Heart right ventricle (tissue), 16 donors: ENCODE measurements at places on chromosomes 5 and 9.

DNA sequence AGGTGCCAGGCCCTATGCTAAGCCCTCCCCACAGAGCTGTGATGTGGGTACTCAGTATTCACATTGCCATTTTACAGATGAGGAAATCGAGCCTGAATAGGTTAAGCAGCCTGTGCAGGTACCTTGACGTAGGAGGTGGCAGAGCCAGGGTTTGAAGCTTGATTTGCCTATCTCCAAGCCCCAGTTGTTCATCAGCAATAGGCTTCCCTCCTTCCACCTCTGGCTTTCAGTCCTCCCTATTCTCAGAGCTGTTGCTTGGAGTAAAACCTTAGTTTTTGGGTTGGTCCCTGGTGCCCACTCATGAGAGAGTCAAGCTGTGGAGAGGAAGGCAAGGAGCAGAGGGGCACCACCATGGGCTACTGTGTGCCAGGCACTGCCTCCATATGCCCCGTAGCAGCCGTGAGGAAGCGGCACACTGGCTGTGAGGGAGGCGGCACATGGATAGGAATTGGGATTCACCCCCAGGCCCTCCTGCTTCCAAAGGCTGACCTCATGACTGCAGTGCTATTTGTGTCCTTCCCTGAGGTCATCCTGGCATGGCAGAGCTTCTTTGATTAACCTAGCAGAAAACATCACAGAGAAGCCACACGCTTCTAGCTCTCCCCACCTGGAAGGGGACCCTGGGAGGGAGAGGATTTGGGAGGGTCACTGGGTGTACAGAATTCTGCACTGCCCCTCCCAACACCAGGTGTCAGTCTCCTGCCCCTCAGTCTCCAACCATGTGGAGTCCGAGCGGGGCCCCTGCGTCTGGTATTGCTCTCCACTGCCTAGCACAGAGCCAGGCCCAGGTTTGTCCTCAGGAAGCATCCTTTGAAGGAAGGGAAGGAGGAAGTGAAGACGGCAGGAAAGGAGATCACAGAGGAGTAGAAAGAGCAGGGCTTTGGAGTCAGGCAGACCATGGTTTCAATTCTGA, 109.8 kb downstream of the RGS3 start:
- DNase-seq: no peak

GRCh38 chr5:136529081-136529480, 163.7 kb upstream of the TRPC7 start:
- no peak for DNase-seq

DNA sequence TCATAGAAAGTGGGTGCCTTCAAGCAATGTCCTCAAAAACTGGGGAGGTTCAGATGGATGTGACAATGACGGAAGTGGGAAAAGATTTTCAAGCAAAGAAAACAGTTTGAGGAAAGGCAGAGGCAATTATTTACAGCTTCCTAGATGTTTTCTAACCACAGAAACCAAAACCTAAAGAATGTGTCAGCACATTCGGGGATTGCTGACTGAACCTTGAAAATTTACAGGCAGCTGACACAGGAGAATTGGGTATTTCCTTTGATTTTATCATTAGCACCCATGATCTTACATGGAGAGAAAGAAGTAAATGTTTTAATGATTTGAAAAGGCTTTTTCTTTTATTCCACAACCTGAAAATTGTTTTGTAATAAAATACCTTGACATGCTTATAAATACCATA, 369.0 kb downstream of the ACTL7B start:
- DNase-seq: no peak

DNA sequence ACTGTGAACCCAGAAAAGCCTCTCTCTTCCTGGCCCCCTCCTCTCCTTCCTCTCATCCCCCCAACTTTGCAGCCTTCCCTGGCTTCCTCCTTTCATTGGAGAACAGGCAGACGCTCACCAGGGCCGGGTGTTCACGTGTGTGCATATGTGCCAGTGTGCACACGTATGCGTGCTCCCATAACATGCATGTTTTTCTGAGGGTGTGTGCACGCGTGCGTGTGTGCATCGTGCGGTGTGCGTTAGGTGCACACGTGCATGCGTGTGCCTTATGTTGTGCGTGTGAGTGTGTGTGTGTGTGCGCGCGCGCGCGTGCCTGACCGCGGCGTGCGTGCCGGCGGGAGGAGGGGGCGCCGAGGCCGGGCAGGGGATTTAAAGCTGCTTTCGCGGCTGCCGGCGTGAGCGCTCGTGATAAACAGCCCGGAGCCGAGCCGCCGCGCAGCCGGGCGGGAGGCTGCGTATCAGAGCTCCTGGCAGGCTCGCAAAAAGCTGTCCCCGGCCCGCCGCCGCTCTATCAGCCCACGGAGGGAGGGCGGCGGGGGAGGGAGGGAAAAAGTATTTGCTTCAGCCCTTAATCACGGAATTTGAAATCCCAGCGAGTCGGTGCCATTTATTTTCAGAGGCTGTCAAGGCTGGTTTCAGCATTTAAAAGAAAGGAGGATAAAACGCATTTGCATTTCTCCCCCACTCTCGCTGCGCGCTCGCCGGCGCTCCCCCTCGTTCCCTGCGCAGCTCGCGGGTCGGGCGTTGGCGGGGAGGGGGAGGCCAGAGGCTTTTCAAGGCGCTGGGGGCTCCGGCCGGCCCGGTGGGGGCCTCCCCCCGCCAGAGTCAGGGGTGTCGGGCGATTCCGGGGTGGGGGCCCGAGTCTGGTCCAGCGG, 183.9 kb downstream of the C9orf50 start:
- DNase-seq: peak; percentile 69

GRCh38 chr9:13295556-13295955, 16.1 kb upstream of the MPDZ start:
- no peak for DNase-seq

DNA sequence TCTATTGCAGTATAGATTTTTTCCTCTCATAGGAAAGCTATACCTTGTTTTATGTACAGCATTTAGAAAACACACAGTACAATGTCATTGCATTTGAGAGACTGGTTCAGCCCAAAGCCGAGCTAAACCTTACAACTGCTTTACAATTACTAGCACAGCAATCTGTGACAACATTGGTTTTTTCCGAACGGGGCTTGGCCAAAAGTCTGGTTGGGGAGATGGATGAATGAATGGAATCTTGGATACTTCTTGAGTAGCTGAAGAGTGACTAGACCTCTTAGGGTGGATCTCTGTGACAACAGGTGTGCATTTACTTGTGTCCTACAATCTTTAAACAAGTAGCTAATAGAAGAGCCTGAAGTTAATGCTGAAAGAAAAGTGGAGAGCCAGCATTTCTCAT, 1.2 kb downstream of the SGCD start:
- DNase-seq: no peak

DNA sequence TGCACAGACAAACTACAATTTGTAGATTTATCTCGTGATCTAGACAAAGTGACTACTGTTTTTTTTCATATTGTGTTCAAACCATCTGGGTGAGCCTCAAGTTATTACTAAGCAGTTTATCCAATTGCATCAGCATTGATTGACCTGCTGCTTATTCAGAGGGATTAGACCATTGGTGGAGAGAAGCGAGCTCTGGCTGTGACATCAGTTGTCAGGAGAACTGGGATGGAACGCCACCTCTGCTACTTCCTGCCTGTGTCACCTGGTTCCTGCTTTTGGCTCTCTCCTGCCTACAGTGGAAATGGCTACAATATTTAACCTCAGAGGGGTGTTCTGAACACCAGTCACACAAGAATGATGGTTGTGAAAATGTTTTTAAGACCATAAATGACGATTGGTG, 12.1 kb downstream of the NR4A3 start:
- no peak for DNase-seq

DNA sequence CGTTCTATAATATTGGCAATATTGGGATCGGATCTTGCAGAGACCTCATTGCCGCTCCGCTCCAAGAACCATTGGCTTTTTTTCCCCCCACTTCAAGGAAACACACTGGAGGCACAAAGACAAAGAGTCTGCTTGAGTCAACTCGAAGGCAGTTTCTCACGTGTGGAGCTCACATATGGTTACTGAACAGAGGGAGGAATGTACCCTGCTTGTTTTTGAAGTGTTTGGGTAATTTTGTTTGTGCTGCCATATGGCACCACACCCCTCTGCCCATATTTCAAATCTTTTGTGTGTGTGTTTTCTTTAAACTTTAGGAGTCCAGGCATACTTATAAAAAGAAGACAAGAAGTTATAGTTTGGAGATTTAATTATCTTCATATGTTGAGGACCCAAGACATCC, 595.9 kb downstream of the DTWD2 start:
- DNase-seq: no peak

- no peak for DNase-seq
Observed at GRCh38 chr9:93026640-93027039, 31.9 kb upstream of the SUSD3 start.

- no peak for DNase-seq
Observed at GRCh38 chr5:153671653-153672346, 181.3 kb downstream of the GRIA1 start.

GRCh38 chr5:178324481-178325310, 92.1 kb upstream of the PHYKPL start:
- DNase-seq: no peak

- DNase-seq: no peak
Observed at GRCh38 chr5:74976651-74977050, 75.7 kb downstream of the GCNT4 start.

- DNase-seq: no peak
Observed at GRCh38 chr5:56900395-56900794, 9.0 kb upstream of the SETD9 start.

DNA sequence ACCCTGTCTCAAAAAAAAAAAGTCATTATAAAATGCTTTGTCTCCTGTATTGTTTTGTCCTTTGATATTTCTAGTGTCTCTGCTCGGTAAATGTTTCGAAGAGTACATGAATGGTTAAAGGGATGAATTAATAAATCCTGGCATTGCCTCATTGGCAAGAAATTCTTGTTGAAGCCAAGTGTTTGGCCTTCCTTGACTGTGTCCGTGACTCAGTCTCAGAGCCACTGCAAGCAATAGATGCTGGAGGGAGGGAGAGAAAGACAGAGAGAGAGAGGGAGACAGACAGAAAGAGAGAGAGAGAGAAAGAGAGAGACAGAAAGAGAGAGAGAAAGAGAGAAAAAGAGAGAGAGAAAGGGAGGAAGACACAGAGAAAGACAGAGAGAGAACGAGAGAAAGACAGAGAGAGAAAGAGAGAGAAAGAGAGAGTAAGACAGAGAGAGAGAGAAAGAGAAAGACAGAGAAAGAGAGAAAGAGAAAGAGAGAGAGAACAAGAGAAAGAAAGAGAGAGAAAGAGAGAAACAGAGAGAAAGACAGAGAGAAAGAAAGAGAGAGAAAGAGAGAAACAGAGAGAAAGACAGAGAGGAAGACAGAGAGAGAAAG, 72.5 kb upstream of the RXRA start:
- DNase-seq: no peak

- DNase-seq: no peak
Observed at GRCh38 chr5:73288803-73289720, 116.1 kb downstream of the TMEM174 start.

DNA sequence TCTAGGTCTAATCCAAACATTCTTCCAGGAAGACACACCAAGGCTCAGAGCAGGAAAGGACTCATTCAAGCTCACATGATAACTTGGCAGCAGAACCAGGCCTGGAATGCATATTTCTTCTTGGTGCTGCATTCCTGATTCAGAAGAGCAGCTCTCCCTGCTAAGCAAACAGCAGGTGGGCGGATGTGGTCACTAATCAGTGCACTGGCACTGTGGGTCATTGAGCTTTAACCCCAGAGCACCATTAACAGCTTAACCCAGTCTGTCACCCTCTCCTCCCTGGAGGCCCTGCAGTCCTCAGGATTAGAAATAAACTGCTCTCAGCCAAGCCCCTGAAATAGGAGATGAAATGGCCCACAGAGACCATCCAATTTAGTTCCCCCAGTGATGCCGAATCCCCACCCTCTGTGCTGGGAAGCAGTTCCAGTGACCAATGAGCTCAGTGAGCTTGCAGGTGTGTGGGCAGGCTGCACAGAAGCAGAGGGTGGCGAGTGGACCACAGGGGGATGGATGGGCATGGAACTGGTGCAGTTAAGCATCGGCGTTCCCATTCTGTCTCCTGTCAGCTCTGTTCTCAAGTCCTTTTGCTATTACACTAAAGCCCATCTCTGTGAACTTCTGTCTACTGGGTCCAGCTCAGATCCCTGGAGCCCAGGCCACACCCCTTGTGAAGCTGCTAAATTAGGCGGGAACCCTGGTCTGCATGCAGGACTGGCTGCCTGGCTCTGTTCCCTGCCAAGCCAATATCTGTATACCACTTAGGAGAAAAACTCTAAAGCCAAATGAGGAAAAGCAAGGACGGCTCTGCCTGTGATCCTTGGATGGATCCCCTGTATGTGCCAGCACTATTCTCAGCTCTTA, 16.6 kb upstream of the MEGF9 start:
- DNase-seq: peak; percentile 29

DNA sequence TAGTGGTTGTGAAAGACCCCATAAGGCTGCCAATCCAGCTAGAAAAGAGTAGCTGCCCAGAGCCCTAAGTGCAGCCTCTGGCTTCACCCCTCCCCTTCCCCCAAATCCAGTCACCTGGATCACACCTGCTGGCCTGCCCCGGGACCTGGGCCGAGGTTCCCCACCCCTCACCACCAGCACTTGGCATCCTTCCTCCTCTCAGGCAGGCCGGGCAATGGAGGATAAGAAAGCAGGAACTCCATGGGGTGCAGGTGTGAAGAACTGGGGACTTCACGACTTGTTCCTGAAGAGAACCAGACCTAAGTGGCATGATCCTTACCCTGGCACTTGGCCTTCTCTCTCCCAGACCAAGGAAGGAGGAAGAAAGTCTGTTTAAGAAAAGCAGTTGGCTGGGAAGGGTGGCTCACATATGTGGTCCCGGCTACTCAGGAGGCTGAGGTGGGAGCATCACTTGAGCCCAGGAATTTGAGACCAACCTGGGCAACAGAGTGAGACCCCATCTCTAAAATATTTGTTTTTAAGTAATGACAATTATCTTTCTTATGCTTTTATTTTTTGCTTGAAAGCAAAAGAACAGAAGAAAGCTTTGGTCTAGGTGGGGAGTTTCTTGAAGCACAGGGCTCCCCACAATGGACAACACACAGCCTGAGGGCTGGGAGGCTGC, 131.1 kb downstream of the PAX5 start:
- no peak for DNase-seq

GRCh38 chr9:120350596-120350995, 229.4 kb downstream of the CDK5RAP2 start:
- DNase-seq: no peak

GRCh38 chr5:78041805-78042204, 252.7 kb downstream of the AP3B1 start:
- DNase-seq: no peak

- no peak for DNase-seq
Observed at GRCh38 chr5:111122398-111122797, 30.2 kb downstream of the WDR36 start.

DNA sequence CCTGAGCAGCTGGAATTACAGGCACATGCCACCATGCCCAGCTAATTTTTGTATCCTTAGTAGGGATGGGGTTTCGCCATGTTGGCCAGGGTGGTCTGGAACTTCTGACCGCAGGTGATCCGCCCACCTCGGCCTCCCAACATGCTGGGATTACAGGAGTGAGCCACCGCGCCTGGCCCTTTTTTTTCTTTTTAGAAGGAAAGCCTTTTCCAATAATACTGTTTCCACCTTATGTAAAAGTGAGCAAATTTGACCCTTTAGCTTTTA, 23.7 kb upstream of the F2R start:
- no peak for DNase-seq

DNA sequence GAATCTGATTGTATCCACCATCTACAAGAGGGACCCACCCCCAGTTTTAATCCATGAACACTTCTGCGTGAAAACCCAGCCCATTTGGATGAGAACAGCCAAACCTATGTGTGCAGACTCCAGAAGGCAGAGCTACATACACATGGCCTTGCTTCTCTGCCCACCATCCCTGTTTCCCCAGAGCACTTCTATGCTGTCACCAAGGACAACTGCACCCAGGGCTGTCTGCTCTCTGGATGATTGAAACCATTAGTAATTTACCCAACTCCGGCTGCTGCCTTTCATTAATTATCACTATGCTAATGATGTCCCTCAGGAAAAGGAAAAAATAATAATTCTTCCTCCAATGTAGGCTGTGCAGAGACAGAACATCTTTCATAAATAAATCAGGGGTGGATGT, 8.9 kb downstream of the CARTPT start:
- DNase-seq: no peak
